Mesendoderm (in vitro differentiated cells): ENCODE measurements at places on chromosomes 5 and 9.
A peak's percentile ranks its signal among the peaks of the same experiment; 100 is the strongest.

- DNase-seq = peak; percentile 40
Measured at GRCh38 chr9:84397822-84398221, 57.3 kb upstream of the SLC28A3 start.

- no peak for DNase-seq
Measured at GRCh38 chr9:72465593-72465984, 55.8 kb upstream of the TMC1 start.

GRCh38 chr5:178630475-178630930 is 3.7 kb upstream of the CLK4 start:
- DNase-seq = no peak

GRCh38 chr5:158807-159447 is 32.4 kb upstream of the LRRC14B start:
- DNase-seq = no peak

- DNase-seq = no peak
Measured at GRCh38 chr9:18058564-18059442, 415.1 kb upstream of the ADAMTSL1 start.

GRCh38 chr5:56143373-56143714 is 89.8 kb downstream of the ANKRD55 start:
- no peak for DNase-seq

- DNase-seq = no peak
Measured at GRCh38 chr5:71522151-71522550, 65.0 kb upstream of the MCCC2 start.

DNA sequence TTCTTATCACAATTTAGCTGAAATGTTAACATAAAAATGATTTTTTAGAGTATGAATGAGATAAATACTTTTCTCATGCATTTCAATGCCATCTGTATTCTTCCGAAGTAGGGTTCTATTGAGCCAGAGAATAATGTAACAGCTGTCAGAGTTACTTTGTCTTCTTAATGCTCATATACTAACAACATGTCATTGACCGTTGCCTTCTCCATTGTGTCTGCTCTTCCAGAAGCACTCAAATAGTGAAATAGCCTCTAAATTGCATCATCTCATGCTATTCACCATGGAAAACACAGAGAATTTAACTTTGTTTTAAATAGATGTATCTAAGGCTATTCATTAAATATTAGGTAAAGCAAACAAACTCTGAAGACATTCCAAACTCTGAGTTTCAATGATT is 1875.9 kb upstream of the CDH9 start:
- no peak for DNase-seq

GRCh38 chr5:172901012-172901780 is 58.0 kb upstream of the RPL26L1 start:
- DNase-seq = peak; percentile 80

GRCh38 chr5:117829646-117830045 is 1158.7 kb downstream of the DTWD2 start:
- DNase-seq = peak; percentile 60

GRCh38 chr5:167708449-167708848 is 583.0 kb upstream of the WWC1 start:
- DNase-seq = peak; percentile 46
